ENCODE measurements at places on chromosomes 3 and 15.

DNA sequence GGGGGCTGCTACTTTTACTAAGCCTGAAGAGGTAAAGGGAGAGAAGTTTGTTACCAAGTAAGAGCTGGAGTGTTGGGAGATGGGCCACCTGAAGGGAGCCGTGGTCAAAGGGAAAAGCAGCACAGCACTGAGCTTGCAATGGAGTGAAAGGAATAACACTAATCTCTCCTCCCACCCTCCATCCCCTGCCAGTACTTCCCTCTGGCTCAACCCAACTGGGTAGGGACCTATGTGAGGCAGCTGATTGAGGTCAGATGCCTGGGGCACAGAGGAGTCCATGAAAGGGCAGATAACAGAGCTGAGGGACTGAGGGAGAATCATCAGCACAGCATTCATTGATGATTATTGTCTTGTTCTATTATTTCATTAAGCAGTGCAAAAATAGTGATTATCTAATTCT lies 212.4 kb upstream of the TBC1D5 start:
- DNase-seq = no peak

GRCh38 chr3:192850451-192850981 lies 67.1 kb downstream of the MB21D2 start:
- DNase-seq = peak; percentile 13

DNA sequence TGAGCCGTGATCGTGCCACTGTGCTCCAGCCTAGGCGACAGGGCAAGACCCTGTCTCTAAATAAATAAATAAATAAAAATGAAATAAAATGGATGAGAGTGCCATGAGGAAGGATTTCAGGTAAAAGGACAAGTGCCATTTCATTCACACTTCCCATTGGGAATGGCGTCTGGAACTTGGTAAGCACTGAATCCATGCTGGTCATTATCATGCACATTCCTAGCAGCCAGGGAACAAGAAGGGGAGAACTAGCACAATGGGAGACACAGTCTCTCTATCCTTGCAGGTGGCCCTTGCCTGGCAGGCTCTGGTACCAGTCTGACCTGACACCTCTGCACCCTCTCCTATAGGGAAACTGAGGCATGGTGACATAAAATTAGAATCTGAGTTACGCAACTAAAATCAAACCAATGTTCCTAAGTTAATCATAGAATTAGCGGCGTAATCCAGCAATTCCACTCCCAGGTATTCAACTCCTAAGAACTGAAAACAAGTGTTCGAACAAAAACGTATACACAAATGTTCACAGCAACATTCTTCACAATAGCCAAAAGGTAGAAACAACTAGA lies 70.8 kb upstream of the MFGE8 start:
- no peak for DNase-seq

- no peak for DNase-seq
These were observed 23.8 kb upstream of the ZNF148 start for GRCh38 chr3:125398952-125399351.

- DNase-seq = no peak
These were observed 13.4 kb upstream of the ZNF639 start for GRCh38 chr3:179309225-179310078.

GRCh38 chr15:43518197-43518761 lies 871 bp downstream of the MAP1A start:
- no peak for DNase-seq

DNA sequence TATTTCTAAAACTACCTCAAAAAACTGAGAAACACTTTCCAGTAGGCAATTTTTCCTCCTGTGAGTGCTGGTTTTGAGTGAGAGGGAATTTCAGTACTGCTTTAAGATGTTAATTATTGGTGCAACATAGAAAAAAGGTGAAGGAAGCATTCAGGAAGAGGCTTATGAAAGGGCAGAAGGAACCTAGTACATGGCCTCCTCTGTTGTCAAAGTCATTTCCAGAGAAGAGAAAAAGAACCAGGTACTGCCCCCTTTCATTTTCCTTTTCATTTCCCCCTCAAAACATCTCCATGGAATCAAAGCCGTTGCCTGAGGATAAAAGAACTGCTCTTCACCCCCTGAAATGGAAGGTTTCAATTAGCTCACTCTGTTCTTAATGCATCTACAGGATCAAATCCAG lies 19.8 kb downstream of the RARRES1 start:
- no peak for DNase-seq

- DNase-seq = no peak
These were observed 322.6 kb upstream of the TLE3 start for GRCh38 chr15:70420086-70420947.

GRCh38 chr15:38332711-38333110 lies 80.1 kb downstream of the SPRED1 start:
- DNase-seq = no peak

- no peak for DNase-seq
These were observed 114.4 kb downstream of the ATG7 start for GRCh38 chr3:11386465-11387113.

- no peak for DNase-seq
These were observed 52.9 kb downstream of the PPCDC start for GRCh38 chr15:75076277-75076676.

DNA sequence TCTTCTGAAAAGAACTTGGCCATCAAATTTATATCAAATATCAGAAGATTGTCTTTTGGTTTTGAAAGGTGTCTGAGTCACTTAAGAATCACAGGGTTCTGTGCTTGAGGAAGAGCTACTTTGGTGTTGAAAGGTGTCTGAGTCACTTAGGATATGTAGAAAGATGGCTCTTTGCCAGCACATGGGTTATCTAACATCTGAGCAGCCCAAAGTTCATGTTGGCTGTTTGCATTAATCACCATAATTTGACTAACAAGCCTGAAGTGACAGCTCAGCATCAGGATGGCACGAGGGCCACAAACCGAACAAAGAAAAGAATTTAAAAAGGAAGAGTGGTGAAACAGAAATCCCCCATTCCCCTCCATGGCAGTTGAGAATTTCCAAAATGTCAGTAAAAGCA lies 190.5 kb upstream of the CMC1 start:
- peak; percentile 7 for DNase-seq

GRCh38 chr3:149395107-149396089 lies 17.9 kb upstream of the TM4SF1 start:
- no peak for DNase-seq

DNA sequence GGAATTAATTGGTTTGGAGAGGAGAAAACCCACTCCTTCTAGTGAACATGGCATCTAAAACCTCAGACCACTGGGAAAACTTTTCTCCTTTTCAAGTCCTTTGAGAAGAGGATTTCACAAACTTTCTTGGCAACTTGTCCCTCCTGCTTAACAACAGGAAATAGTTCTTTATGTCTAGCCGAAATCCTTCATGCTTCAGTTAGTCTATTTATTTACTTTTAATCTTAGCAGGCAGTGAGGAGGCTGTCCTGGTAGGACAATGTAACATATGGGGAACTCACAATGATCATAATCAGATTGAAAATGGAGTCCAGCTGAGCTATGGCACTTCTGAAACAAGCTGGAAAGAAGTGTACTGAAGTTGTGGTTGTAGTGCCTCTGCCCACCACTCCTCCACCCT lies 50.6 kb downstream of the KY start:
- DNase-seq = no peak

DNA sequence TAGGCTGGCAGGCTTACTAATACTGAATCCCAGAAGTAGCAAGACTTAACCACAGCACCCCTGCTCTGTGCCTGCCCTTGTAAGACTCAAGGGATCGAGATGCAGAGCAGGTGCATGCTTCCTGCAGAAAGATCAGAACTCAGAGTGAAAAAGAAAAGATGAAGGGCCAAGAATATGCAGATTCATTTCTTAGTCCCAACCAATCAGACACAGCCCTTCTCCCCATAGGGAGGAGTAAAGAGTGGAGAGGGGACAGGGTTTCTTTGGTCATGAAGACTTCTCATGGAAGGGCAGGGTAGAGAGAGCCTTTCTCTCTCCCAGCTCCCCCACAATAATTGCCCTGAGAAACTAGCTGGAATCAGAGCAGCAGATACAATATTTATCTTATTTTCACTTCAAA lies 105.6 kb upstream of the MB21D2 start:
- no peak for DNase-seq

DNA sequence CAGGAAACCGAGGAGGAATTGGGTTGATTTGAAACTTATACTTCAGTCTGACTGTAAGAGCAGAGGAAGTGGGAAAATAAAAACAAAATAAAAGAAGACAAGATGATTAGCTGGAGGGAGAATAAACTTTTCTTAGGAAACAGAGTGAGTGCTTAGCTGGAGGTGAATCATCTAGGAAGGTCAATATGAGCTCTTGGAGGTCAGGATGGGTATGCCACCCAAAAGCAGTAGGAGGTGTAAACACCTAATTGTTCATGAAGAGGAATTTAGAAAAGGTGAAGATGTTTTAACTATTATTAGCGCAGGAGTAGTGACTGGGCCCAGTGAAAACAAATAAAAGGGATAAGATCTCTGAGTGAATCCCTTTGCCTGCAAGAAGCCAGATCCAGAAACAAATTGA lies 39.9 kb upstream of the ARL14 start:
- no peak for DNase-seq

- no peak for DNase-seq
These were observed 119.4 kb downstream of the ECT2 start for GRCh38 chr3:172869784-172870518.

DNA sequence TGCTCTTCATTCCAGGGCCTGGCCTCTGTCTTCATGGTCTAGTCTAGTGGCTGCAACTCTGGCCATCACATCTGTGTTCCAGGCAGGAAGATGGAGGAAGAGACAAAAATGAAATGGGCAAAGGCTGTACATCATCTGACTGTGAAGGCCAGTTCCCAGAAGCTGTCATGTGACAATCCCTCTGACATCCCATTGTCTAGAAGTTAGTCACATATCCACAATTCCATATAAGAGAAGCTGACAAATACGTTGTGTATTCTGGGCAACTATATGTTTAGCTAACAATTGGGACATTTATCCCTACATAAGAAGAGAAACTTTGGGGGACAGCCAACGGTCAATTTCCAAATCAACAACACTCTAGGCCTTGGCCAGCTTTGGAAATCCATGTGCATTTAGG lies 34.5 kb upstream of the C3orf70 start:
- DNase-seq = no peak

DNA sequence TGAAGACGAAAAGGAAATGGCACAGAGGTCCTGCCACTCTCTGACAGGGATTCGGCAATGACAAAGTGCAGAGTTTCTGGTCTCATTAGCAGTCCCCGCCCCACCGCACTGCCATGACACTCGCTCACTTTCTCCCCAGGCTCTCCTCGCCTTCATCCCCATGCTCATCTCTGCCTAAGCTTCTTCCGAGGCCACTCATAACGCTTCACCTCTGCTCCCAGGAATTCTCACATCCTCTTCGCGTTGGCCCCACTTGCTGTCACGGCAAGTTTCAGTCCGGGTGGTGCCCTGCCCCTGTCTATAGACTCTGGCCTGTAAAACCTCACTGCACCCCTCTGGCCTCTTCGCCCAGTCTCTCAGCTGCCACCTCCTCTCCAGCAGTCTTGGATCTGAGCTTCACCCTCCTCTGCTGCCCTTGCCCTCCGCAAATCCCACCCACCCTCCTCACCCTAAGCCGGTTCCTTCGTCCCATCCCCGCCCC lies 654 bp downstream of the RUBCN start:
- DNase-seq = peak; percentile 28

DNA sequence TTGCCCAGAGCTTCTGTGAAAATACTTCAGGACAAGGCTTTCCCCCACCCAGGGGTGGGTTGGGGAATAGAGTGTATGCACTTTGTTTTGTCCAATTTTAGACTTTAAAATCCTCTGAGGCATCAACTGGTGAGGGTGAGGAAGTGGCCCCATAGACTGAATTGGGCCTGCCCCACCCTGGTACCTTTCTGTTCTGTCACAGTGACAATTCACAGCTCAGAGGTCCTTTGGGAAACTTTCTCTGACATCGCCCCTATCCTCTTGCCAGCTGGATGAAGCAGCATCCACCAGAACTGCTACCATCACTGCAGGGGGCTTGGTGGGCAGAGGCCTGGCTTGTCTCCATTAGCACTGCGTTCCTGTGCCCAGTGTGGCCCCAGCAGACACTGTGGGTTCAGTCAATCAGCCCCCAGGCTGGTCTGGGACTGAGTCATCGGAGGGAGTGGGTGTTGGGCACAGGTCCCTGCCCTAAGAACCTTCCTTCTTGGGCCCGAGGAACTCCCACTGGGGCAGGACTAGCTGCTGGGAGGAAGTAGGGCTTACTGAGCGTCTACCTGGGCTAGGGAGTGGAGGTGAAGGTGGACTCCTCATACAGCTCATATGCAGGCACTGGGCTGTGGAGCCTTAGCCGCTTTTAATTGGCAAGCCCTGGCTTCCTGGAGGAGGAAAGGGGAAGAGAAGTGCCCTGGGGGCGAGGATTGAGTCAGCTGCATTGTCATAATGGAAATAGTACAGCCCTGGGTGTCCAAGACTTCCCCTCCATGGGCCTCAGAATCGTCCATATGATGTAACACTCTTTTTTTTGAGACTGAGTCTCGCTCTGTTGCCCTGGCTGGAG lies 1.5 kb upstream of the PPM1M start:
- no peak for DNase-seq

GRCh38 chr15:40633178-40633577 lies 39.1 kb downstream of the KNL1 start:
- DNase-seq = no peak

GRCh38 chr3:64058566-64058965 lies 35.3 kb upstream of the PSMD6 start:
- no peak for DNase-seq

DNA sequence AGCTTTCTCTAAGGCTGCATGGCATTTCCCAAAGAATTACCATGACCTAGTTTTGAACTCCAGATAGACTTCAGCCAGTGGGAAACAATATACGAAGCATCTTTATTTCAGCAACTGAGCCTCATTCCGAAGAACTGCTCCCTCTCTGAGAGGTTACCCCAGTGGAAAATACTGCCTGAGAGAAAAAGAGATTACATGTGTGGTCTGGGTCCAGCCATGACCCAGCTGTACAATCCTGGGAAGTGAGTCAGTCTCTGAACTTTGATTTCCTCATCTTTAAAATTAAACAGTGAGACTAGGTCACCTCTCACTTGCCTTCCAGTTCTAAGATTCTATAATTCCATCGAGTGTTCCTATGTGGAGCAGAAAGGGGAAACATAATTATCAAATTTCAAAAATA lies 42.4 kb downstream of the TNIK start:
- DNase-seq = no peak

DNA sequence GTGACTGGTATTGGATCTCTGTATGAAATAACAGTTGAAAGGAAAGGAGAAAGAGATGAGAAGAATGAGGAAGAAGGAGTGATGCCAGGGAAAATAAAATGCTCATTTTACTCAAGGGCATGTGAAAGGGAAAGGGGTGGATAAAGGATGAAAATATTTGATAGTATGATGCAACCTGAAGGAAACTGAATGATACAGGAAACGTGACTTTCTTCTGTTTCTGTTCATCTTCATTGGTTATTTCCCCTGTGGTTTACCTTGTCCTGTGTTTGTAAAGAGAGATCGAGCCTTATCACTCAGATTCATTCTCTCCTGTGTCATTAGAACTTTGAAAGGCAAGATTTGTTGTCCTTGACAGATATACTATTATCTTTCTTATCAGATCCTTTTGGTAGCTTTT lies 243.6 kb upstream of the SLITRK3 start:
- DNase-seq = no peak
